NCI-H226 (cell line): ENCODE measurements at places on chromosomes 5 and 9.
A peak's percentile ranks its signal among the peaks of the same experiment; 100 is the strongest.

GRCh38 chr5:15980835-15981234, 198.8 kb downstream of the MARCHF11 start:
- DNase-seq = no peak

- DNase-seq = peak; percentile 87
Measured at GRCh38 chr9:79224672-79225433, 346.9 kb upstream of the TLE4 start.

GRCh38 chr5:93805616-93806379, 64.4 kb upstream of the POU5F2 start:
- DNase-seq = no peak

GRCh38 chr5:107169867-107170266, 500.9 kb downstream of the EFNA5 start:
- no peak for DNase-seq

GRCh38 chr5:111932628-111933027, 175.6 kb upstream of the NREP start:
- peak; percentile 47 for DNase-seq

DNA sequence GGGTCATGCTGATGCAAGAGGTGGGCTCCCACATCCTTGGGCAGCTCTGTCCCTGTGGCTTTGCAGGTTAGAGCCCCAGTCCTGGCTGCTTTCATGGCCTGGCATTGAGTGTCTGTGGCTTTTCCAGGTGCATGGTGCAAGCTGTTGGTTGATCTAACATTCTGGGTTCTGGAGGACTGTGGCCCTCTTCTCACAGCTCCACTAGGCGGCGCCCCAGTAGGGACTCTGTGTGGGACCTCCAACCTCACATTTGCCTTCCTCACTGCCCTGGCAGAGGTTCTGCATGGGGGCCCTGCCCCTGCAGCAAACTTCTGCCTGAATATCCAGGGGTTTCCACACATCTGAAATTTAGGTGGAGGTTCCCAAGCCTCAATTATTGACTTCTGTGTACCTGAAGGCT, 150.1 kb downstream of the NNT start:
- DNase-seq = no peak
